ENCODE measurements at places on chromosomes 5 and 9. TPM values are rescaled to one million over a fixed set of nuclear protein-coding genes. Genes with fewer than 3 reads are reported as not detected.

DNA sequence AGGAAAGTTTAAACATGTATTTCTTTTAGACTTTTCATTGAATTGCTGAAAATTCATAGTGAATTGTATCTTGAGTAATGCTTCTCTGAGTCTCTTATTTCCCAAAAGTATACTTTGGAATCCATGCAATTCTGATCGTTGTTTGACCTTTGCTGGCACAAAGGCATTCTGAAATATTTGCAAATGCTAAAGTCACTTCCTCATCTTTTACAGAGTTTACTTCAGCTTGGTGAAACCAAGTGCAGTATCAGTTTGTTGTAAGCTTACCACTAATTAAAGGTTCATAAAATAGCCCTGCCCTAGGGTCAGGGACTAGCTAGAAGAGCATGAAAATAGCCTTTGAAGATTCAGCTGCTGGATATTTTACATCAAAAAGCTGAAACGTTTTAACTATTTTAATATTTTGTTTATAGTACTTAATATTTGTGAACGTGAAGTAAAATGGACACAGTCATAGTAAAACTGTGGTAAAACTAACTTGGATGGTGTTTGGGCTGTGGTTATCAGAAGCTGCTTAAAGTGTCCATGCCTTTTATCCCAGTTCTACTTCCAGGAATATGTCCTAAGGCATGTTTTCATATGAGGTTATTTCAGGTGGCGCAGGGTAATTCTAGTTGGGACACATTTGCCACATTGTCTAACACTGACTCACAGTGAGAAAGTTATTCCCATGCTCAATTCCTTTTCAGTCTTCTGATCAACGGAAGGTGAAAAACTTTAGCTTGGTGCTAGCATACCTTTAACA is 45.3 kb downstream of the SLC22A5 start:
- DNase-seq = no peak

DNA sequence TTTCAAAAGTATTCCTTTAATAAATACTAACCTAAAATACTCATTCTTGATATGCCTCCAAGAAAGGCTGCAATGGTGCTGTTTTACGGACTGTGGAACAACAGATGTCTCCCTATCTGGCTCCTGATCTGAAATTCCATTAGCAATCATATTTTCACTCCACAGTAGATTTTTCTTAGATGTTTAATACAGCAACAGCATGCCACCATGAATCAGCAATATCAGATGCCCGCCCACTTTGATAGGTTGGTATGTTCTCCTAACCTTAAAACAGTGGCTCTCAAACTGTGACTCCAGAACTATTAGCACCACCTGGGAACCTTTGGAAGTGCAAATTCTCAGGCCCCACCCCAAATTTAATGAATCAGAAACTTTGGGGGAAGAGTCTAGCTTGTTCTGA is 110.2 kb downstream of the MLLT3 start:
- DNase-seq = no peak

- peak; percentile 11 for DNase-seq
Observed at GRCh38 chr5:136242136-136242535, 49.2 kb upstream of the SMIM32 start.

GRCh38 chr5:78916044-78916443 is 69.1 kb downstream of the ARSB start:
- no peak for DNase-seq

DNA sequence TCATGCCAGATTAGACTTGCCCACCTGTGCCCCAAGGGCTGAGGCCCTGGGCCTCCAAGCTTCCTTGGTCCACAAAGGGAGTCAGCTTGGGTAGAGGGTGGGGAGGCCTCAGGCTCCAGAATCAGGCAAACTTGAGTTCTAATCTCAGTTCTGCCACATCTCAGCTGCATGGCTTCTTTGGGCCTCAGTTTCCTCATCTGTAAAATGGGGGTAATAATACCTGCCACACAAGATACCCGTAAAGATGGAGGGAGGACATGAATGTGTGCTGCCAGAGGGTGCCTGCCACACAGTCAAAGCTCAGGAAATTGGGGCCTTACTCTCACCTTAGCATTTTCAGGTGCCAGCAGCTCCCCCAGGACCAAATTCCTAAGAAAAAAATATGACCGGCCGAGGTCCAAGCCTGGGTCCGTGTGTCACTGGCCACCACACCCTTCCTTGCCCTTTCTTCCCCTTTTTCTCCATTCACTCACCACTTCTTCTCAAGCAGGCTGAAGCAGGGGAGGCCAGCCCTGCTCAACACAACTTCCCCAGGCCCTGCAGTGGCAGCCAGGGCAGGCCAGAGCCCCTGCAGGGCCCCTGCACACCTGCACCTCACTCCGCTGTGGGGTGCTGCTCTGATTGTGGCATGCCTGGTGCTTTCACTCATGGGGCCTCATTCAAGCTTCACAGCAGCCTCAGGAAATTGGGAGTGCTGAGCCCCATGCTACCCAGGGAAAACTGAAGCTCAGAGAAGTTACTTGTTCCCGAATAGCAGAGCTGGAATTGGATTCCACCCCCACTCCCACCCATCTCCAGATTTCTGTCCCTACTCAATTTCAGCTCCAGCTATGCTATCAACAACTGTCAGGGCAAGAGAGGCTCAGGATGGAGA is 3.9 kb downstream of the RGS14 start:
- DNase-seq = no peak

GABRG2 gene
- not detected for total RNA-seq

- no peak for DNase-seq
Observed at GRCh38 chr5:15774632-15775031, 274.7 kb downstream of the FBXL7 start.

GRCh38 chr5:52334367-52334766 is 453.3 kb upstream of the ITGA1 start:
- no peak for DNase-seq

DNA sequence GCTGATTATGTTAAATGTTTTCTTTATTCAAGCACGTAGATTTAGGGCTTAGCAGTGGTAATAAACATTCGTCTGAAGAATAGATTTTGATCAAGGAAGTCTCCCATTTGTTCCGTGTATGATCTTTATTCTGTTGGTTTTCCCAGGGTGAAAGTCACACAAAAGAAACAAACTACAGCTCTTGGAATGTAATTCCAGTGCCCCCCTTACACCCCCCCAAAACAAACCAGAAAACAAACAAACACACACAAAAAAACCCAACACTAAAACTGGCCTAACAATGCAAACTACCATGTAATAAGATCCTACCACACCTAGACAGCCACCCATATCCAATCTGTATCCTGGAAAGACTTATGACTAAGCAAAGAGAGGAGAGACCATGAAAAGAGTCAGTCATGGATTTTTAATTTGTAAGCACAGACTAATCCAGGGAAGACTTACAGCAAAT is 196.2 kb upstream of the ELL2 start:
- DNase-seq = no peak

All from thyroid gland (tissue), 4 donors.